ENCODE measurements at places on chromosomes 12 and 14. TPM values are rescaled to one million over a fixed set of nuclear protein-coding genes. Genes with fewer than 3 reads are reported as not detected.

DNA sequence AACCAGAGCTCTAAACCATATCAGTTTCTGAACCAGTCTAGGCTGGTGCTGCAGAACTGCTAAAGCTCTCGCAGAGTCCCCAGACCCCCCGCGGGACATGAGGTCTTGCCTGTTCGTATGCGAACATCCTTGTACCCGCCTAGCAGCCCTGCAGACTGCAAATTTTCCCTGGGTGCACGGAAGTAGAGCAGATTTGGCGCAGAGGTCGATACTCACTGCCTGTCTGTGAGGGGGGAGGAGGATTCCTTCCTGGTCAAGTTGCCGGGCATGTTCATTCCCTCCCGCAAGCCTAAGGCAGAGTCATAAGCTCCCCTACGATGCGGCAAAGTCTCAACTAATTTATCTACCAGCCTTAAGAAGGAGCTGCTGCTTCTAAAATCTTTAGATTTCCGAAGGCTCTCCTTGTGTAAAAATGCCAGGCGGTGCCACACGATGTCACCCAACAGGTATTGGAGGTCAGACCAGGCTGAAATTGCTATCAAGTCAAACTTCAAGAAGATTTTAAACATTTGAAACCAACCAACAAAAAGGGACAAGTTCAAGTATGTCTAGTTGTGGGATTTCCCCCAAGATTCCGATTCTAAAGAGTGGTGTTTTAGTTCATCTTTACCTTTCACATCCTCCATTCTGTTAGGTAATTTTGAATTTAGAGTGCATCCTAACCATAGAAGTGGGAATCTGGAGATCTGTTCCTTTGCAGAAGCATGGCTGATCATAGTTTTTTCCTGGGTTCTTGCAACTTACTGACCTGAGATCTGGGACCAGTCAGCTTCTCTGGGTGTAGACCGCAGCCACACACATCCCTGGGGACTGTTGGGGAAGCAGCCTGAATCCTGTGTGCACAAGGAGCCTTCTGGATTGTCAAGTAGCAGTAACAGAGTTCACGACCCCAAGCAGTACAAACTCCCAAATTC lies 1.6 kb upstream of the PAX9 start:
- DNase-seq: no peak

- DNase-seq: no peak
These were observed 58.0 kb downstream of the FAR2 start for GRCh38 chr12:29207120-29207519.

DNA sequence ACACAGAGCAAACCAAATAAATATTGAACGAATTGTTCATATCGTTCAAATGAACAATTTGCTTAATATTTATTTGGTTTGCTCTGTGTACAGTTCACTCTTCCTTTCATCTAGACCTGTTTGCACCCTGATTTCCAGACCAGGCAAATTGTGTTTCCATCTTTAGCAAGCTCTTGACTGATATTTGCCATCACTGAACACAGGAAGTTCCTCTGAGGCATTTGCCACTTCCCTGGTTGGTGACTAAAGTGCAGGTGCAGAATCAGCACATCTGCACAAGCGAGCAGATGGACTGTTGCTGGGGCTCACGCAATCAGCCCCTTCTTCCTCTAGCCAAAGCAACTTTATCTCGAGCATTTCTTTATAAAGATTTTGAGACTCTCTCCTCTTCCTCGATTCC lies 112.9 kb downstream of the DAAM1 start:
- DNase-seq: no peak

KRT72 gene
- total RNA-seq: not detected

YARS2 gene
- 25.8 TPM for total RNA-seq

DNA sequence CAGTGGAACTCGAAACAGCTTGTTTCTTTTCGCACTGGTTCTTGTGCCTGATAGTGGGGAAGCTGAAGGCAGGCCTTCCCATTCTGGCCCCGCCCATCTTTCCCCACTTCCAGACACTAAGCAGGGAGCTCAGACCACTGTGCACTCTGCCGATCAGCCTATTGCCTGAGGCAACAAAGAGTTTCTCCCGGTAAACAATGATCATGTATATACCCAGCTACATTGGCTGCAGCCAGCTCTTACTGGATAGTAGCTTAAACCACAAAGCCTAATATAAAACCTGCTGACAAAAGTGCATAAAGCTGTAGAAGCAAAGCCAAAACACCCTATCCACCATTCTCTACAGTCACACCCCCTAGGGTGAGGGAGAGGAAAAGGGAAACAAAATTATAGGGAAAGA lies 24.7 kb upstream of the GLIPR1 start:
- DNase-seq: no peak

TMTC2 gene
- total RNA-seq: 41.3 TPM

- no peak for DNase-seq
These were observed 23.7 kb downstream of the FOXN3 start for GRCh38 chr14:89393222-89393745.

GRCh38 chr14:60723907-60724618 lies at the start of gene SIX4:
Gene SIX4 (minus strand): TSS chr14:60724351. CDS start chr14:60724074, 277 bp downstream.
- peak; percentile 80 for DNase-seq

DNA sequence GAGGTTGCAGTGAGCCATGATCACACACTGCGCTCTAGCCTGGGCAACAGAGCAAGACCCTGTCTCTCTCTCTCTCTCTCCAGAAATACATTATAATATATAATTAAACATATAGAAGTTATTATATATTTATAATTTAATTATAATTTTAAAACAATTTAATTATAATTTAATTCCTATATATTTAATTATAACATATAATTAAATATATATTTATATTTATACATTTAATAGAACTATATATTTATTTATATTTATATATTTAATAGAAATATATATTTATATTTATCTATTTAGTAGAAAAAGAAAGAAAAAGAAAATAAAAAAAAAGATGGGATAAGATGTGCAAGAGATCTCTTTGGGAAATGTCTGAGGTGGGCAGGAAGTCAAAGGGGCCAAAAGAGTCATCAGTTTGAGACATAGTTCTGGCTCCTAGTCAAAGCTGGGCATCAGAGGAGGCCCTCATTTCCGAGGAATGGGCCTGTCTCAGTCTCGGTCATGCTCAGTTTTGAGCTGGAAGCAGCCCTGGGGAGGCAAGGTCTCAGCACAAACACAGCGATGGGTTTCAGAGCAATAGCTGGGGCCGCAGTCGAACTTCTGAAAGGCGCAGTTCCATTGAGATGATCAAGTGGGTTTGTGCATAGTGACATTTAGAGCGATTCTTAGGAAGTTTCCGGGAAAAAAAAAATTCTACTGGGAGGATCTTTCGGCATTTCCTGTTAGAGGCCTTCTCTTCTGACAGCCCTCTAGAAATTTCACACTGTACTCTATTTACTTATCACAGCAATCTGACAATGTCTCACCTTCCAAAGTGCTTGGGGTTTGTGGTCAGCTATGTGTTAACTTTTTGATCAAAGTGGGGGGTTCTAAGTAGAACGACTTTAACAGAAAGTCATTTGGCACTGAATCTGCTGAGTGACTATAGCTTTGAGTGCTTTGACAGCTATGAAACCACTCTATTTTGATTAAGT lies 58.7 kb upstream of the GZMB start:
- DNase-seq: no peak

APOF gene
- not detected for total RNA-seq

DNA sequence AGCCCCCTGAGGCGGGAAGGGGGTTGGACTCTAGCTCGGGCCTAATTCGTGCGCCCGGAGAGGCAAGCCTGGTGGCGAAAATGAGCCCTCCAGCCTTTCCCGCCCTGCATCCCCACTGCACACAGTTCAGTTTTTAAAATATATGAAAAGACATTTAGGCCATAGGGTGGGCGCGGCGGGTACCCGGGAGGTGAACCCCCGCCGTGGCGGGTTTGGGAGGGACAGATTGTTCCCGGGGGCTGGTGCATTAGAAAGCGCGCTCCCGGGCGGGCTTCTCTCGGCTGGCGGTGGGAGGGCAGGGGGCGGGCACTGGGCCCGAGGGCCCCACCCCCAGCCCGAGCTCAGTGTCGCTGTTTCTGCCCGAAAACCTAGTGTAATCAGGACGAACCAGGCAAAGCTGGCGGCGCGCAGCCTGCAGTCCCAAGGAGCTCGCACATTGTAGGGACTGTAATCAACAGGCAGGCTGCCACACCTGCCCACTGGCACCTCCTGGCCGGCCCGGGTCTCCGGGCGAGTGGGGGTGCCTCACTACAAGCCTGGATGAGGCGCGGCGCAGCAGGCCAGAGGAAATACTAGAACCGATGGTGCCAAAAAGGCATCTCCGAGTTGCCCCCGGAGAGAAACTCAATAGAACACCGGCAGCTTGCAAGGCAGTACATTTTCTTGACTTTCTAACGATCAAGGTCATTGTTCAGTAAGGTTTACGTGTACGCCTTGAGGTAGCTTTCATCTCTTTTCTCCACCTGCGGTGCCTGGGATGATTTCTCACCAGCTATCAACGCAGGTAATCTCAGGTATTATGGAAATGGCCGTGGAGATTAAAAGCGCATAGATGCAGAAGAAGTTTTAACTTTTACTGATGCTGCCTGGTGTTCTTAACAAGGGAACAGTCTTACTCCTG lies 764 bp upstream of the SPTB start:
- DNase-seq: peak; percentile 50

DNA sequence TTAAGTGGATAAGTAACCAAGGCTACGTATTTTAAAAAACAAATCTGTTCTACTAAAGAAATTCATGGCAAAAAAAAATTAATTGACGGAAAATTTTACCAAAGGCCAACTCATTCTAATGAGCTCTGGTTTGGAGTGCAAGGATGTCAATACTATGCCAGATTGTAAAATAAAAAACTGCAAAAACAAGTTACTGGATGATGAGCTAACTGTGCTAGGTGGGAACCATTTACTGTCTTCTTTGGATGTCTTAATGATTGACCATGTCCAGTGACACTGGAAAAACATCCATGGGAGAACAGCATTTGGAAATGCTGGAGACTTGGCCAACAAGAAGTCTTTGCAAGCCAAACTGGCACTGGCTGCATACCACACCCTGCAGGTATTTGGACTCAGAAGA lies 41.6 kb downstream of the KITLG start:
- DNase-seq: no peak

DNA sequence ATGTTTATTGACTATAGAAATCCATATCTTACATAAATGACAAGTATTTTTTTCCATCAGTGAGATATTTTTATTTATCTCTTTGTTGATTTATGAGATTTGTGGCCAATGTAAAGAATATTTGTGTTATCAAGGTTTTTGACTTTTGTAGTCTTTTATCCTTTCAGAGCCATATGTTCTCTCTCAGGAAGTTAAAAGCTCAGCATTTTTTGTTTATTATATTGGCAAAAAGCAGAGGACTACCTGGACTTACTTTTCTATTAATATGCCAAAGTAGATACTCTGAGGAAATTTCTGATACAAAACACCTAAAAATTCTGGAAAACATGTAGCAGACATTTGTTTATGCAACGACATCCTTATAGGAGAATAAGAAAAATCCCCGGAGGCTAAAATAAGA lies 490.3 kb downstream of the SLC6A15 start:
- DNase-seq: no peak

GRCh38 chr12:67911789-67912188 lies 77.5 kb upstream of the IFNG-AS1 start:
- DNase-seq: no peak

ARHGEF25 gene
- 41.5 TPM for total RNA-seq

DNA sequence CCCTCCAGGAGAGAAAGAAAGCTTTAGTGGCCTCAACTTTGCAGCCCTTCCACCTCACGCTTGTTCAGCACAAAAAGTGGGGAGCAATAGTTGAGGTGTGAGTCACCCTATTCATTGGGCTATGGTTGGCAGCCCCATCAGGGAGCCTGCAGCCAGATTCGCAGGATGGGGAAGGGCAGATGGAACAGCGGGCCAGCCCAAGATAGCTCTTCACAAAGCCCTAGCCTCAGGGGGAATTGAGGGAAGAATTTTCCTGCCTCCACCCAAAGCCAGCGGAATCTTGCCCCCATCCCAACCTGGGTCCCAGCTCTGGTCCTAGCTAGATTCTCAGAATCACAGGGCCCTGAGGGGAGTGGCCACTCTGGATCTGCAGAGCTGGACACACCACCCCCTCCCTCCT lies 3.6 kb upstream of the KRT5 start:
- DNase-seq: peak; percentile 34

- no peak for DNase-seq
These were observed 148.4 kb downstream of the CHST11 start for GRCh38 chr12:104604995-104605675.

ERO1A gene
- total RNA-seq: 67.3 TPM

DNA sequence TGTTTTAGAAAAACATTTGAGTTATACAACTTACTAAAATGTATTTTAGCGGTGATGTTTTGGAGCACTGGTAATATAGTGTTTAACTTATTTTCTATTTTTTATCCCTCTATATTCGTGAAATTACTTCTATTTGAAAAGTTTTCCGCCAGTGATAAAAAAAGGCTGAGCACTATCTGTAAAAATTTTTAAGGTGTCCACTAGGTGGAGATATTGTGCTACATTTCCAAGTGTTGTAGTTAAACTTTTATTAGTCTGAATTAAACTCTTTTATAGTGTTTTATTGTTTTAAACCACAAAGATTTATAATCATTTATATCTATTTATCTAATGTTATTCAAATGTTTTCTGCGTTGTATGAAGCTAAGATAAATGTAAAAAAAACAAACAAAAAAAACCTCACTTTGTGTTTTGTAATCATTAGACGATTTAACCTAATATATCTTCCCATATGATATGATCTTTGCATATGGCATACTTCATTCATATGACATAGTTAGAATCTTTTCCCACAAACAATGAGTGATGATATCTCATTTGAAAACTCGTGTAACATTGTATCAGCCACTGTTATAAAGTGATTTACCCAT lies 11.8 kb downstream of the ALG10B start:
- no peak for DNase-seq

GRCh38 chr12:72622556-72622955 lies 350.4 kb downstream of the TRHDE start:
- DNase-seq: no peak

DNA sequence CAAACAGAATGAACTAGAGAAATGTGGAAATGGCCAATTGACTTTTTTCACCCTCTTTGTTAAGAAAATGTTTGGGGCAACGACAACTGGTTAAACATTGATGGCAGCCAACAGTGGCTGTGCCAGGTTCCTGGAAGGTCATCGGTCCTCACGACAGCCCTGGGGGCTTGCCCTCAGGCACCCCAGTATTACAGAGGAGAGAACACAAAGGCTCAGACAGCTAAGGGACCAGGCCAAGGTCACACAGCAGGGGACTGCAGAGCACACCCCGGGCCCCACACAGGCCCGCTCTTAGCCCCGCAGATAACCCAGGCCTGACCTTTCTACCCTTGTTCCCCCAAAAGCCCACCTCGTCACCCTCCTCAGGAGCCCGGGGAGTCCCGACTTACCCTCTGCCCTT lies 1.3 kb downstream of the TRPV4 start:
- DNase-seq: no peak

ACOT4 gene
- total RNA-seq: 4.7 TPM

RNASE7 gene
- 0.94 TPM for total RNA-seq

- DNase-seq: no peak
These were observed 628 bp upstream of the CAPRIN2 start for GRCh38 chr12:30755395-30755762.

POU6F1 gene
- total RNA-seq: 19.8 TPM

DNA sequence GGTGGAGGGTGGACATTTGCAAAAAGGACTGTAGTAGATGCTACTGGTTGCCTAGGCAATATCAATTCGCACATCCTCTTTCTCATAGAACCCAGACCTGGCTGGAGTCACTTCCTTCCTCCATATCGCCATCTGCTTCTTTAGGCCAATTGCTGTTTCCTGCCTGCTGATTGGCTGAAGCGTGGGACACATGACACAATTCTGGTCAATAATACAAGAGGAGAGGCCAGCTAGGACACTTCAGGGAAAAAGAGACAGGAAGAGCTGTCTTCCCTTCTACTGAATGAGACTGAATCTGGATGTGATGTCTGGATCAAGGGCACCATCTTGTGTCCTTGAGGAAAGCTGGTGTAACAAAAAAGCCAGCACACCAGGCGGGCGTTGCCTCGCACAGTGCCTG lies 53.8 kb downstream of the TRPV4 start:
- no peak for DNase-seq

ASCL1 gene
- total RNA-seq: not detected

ALDH2 gene
- total RNA-seq: 66.9 TPM

C12orf54 gene
- total RNA-seq: 1.5 TPM

Measured in ureter (tissue), 1 donor.